CMK (cell line): ENCODE measurements at places on chromosomes 13 and 19.

DNA sequence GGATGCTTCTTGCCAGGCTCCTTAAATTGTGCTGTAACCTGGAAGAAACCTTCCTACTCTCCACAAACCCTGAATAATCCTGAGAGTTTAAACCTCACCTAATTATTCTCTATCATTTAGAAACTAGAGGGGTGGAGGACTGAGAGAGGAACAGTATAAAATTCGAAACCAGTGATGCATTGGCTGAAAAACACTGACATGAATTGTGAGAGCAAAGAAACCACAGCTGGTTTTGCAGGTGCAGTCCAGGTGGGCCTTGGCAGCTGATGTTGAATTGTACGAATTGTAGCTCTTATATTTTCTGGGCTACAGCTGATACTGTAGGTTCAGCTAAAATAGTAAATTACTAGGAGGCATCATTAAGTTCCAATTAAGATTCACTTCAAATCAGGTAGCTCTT lies 227.0 kb upstream of the SLITRK5 start:
- DNase-seq, result no peak

GRCh38 chr13:47621931-47622330 lies 379.1 kb downstream of the SUCLA2 start:
- DNase-seq, result no peak

- no peak for DNase-seq
Observed at GRCh38 chr19:13079542-13079986, 23.1 kb downstream of the LYL1 start.

- DNase-seq, result no peak
Observed at GRCh38 chr13:51057906-51058305, 53.2 kb downstream of the C13orf42 start.

- no peak for DNase-seq
Observed at GRCh38 chr13:88979465-88980175, 1308.4 kb downstream of the SLITRK5 start.

DNA sequence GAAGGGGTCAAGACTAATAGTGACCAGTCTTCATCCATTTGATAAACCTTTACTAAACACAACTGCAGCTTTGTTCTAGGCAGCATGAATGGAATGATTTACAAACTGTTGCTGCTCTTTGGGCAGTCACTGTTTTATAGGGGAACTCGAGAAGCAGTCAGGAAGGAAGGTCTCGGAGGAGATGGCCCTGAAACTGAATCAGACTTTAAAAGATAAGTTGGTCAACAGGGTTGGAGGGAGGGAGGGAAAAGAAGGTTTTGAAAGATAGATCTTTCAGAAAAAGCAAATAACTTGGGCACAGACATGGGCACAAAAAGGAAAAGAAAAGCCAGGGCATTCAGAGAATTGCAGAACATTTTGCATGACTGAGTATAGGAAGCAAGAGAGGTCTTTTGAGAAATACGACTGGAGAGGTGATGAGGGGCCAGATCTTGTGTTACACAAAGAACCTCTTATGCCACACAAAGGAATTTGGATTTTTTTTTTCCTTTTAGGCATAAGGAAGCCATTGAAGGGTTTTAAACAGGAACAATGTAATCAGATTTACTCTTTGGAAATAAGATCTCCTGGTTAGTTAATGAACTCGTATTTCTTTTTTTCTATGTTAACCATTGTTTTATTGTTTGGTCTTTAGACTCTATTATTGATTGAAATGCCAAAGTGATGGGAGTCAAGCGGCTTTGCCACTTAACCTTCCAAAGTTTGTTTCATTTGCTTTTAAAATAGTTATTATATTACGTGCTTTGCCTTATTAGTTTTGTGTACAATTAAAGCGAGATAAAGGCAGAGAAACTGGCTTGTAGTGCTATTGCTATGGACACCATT lies 37.5 kb upstream of the SACS start:
- no peak for DNase-seq

DNA sequence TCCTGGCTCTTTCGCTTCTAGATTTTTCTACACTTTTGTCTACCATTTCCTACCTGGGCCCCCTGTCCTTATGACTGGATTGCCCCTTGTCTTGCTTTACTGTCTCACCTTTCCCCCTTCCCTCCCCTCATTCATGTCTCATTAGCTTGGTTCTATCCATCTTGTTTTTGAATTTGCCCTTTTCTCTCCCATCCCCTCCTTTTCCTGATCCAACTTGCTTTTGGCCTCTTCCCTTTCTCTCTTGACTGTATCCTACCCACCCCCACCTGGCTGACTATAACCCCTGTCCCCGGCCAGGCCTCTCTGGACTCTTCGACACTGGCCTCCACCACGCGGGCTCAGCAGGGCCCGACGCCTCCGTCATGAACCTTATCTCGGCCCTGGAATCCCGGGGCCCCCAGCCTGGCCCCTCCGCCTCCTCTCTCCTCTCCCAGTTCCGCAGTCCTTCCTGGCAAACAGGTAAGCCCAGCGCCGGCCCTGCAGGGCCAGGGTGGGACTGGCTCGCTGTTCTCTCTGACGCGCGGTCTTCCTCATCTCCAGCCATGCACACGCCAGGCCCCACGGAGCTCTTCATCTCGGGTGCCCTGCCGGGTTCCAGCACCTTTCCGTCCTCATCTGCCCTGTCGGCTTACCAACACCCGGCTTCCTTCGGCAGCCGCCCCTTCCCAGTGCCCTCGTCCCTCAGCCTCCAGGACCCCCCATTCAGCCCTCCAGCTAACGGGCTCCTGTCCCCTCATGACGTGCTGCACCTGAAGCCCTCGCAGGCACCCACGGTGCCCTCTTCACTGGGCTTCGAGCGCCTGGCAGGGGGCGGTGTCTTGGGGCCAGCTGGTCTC lies 3.4 kb downstream of the PRR12 start:
- no peak for DNase-seq

GRCh38 chr19:18153556-18154134 lies 682 bp downstream of the PIK3R2 start:
- DNase-seq, result no peak

DNA sequence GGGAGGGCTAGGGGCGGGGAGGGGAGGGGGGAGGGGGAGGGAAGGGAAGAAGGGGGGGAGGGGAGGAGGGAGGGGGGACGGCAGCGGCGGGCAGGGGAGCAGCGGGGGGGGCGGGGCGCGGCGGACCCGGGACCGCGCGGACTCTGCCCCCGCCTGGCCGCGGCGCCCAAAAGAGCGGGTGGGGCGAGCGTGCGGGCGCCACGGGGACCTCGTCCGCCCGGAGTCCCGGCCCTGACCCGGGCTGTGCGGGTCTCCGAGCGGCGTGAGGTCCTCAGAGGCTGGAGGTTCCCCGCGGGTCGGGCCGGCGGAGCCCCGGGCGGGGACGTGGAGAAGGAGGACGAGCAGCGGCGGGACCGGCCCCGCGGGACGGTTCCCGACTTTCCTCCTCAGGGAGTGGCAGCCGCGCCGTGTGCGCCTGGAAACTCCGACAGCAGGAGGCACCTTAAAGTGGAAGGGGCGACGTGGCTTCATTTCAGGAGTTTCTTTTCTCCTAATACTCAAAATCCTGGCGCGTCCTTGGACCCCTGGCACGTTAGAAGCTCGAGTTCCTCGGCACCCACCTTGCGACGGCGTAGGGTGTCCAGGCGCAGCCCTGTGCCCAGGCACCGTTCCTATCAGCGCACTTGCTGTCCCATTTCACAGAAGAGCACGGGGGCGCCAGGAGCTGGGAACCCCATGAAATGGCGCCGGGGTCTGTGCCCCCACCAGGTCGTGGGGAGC lies 518 bp upstream of the PLPP2 start:
- no peak for DNase-seq

- DNase-seq, result no peak
Observed at GRCh38 chr13:32022311-32022710, 9.3 kb upstream of the FRY start.

- DNase-seq, result no peak
Observed at GRCh38 chr13:114120591-114121011, 11.8 kb downstream of the RASA3 start.

- no peak for DNase-seq
Observed at GRCh38 chr13:95100525-95101433, 200.5 kb downstream of the ABCC4 start.

DNA sequence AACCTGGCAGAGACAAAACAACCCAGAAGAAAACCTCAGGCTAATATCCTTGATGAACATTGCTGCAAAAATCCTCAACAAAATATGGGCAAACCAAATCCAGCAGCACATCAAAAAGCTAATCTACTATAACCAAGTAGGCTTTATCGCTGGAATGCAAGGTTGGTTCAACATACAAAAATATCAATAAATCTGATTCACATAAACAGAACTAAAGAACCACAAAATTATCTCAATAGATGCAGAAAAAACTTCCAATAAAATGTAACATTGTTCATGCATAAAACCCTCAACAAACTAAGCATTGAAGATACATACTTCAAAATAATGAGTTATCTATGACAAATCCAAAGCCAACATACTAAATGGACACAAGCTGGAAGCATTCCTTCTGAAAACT lies 8.8 kb downstream of the ZNF724 start:
- peak; percentile 3 for DNase-seq

GRCh38 chr13:74741732-74742131 lies 607.5 kb upstream of the KLF12 start:
- no peak for DNase-seq

GRCh38 chr19:35612224-35612558 lies 344 bp upstream of the HAUS5 start:
- DNase-seq, result no peak

- DNase-seq, result no peak
Observed at GRCh38 chr19:7918615-7919421, 1.3 kb upstream of the SNAPC2 start.

DNA sequence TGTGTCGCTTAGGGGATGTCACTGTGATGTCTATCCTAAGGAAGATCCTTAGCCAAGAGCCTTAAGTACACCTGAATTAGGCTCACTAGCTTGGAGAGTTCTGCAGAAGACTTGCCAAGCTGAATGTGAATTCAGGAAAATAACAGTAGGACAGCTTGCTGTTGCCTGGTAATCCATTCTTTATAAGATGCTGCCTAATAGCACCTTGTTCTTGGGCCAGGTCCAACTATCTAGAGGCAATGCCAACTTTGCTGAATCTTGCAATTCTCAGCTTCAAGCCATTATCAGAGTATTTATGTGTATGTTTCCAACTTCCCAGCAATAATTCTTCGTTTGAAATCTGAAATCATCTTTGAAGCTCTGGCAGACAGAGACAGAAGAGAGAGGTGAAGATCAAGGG lies 102.8 kb downstream of the PCDH17 start:
- DNase-seq, result no peak

DNA sequence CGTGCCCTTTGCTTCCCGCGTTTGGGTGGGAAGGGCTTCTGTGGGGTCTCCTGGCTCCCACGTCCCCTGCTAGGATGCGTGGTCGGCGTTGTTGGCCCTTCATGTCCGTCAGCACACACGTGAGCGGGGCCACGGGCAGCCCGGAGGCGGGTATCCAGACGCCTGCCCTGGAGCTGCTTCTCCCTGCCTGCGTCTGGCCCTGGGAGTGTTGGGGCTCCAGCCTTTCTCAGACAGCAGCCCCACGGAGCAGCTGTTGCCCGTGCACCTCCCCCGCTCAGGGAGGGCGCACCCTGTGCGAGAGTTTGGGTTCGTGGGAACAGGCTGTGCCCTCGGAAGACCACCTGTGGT lies 14.5 kb downstream of the DAZAP1 start:
- DNase-seq, result no peak

GRCh38 chr13:90950160-90950559 lies 397.3 kb upstream of the MIR17HG start:
- no peak for DNase-seq

- no peak for DNase-seq
Observed at GRCh38 chr13:48315969-48316650, 12.6 kb downstream of the RB1 start.

GRCh38 chr13:80307401-80307987 lies 33.4 kb downstream of the SPRY2 start:
- no peak for DNase-seq

DNA sequence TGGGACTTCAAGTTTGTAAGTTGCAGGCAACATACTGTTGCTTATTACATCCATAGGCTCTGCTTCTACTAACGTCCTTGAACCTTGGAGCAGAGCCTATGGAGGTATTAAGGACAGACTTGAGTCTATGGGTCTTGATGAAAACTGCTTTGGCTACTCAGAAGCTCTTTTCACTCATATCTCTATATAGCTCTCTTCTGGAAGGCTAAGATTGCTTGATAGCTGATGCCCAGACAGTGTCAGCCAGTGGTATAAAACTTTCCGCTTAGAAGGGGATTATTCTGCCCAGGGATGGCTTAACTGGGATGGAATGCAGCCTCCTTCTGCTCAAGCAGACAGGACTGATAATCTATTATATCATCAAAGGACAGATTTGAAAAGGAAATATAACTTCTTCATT lies 25.6 kb upstream of the ESD start:
- no peak for DNase-seq

DNA sequence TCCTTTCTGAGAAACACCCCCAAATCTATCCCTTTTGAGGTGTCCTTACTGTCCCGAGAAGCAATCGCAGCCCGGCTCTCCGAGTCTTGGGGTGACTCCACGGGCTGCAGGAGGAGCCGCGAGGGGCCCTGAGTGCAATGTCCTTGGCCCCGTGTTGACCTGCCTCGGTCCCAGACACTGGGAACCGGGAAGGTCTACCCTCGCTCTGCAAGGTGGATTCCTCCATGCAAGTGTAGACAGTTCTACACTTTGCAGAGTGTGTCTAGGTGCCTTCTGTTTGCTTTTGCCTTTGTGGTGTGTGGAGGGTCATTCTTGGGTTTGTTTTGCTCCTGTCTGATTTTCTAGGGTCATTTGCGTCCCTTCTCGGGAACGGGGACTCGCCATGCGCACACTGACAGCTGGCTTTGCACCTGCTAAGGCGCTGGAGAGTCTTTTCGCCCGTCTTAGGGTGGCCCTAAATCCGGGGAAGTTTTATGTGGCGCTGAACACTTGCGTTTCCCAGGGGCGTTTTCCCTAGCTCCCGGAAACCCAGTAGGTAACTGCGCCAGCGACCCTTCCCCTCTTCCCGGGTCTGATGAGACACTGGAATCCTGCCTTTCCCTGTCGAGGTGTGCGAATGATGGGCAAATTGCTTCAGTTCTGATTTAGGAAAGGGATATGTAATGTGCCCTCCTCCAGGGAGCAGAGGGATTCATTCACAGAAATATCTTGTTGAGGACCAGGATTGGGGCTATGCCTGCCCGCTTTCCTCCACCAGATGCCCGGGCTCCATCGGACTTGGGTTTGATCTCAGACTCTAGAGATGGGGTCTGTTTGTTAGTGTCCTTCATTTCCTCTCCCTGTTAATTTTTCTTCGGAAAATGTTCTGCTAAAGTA lies 755 bp downstream of the SERTM1 start:
- no peak for DNase-seq

DNA sequence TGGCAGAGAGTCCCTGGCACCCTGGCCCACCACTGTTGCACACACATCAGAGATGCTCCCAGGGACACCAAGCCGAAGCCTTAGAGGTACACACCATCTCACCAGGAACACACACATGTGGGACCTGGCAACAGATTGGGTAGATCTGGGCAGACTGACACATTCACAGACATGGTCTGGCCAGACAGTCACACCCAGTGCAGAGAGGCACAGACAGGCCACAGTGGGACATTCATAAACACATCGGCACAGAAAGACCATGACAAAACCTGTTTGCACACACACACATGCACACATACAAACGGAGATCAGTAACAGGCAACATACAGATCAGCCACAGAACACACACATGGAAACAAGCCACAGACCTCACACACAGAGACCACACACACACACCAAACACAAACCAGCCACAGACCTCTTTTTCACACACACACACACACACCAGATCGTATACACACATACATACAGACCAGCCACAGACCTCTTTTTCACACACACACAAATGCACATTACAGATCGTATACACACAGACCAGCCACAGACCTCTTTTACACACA lies 6.3 kb upstream of the JUNB start:
- peak; percentile 80 for DNase-seq
